ENCODE measurements at places on chromosomes 2 and 18.

- no peak for DNase-seq
Measured at GRCh38 chr18:75407468-75408437, 19.8 kb downstream of the SMIM21 start.

GRCh38 chr2:156321243-156321904 lies 11.1 kb downstream of the NR4A2 start:
- no peak for DNase-seq

DNA sequence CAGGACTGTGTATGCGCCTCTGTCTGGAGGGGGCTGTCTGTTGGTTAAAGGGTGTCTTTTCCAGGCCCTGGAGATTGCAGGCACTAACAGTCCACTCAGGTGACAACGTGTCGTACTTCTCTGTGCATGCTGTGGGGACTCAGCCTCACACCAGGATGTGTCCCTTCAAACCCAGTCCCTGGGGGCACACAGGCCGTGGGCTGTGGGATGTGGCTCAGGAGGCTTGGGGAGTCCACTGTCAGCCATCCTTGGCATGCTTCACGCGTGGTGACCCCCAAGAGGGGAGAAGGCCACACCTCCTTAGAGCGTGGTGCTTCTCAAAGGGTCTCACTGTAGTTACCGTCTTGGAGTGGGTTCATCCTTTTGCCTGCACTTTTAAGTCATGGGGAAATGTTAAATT lies 127.8 kb downstream of the KLHL29 start:
- DNase-seq = no peak

DNA sequence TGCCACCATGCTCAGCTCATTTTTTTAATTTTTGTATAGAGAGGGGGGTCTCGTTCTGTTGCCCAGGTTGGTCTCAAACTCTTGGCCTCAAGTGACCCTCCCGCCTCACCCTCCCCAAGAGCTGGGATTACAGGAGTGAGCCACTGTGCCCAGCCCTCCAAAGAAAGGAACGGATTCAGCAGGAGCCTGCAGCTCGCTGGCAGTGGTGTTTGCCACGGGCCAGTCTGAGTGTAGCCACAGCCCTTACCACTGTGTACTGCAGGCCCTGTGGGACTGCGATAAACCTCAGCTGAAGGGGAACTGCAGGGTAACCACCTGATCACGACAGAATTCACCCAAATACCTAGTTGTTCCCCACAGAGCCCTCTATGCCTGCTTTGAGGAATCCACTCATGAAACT lies 6.8 kb downstream of the COPS9 start:
- no peak for DNase-seq

DNA sequence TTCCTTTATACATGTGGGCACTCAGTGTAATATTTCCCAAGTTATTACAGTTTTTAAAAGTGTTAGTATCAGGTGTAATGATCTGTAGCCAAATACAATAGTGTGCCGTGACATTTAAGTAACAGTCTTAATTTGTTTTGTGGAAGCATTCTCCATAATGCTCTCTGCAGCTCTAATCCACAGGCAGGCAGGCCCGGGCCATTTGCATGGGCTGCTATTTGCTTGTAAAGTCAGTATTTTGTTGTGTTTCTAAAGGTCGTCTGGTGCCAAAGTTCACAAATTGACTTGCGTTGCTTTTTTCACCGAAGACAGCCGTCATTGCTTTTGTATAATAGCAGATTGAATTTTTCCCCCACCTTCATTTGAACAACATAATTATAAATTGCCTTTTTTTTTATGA lies 153.0 kb downstream of the GBX2 start:
- DNase-seq = no peak

- no peak for DNase-seq
Measured at GRCh38 chr18:9734189-9734588, 26.1 kb downstream of the RAB31 start.

DNA sequence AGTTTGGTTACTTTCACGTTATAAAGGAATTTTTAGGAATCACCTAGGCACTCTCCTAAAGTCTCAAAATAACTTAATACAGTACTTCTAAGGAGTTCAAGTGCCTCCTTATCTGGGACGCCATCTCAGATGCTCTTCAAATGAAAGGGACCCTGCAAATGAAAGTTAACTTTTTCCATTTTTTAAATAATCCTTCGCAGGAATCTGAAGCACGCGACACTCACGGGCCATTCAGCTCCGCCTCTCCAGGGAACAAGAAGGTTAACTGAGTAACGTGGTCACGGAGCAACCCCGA lies 537 bp upstream of the ZC3H15 start:
- no peak for DNase-seq

GRCh38 chr2:86800856-86801567 lies 10.3 kb upstream of the CD8A start:
- no peak for DNase-seq

- no peak for DNase-seq
Measured at GRCh38 chr2:191870744-191871143, 23.9 kb upstream of the CAVIN2 start.

DNA sequence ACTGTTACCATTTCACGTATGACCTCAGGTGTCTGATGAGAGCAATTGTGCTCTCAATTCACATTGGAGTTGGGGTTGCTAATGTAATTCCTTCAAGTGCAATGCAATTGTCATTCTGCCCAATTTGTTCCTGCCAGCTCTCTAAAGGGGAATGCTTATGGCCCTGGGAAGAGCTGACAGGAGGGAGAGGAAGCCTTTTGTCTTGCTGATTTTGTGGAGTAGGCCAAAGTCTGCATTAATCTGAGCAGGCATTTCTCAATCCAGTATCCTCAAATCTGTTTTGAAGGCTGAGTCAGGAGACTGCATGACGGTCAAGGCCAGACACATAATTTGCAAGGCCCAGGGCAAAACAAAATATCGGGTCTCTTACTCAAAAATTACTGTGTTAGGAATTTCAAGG lies 326.4 kb upstream of the SPHKAP start:
- no peak for DNase-seq

DNA sequence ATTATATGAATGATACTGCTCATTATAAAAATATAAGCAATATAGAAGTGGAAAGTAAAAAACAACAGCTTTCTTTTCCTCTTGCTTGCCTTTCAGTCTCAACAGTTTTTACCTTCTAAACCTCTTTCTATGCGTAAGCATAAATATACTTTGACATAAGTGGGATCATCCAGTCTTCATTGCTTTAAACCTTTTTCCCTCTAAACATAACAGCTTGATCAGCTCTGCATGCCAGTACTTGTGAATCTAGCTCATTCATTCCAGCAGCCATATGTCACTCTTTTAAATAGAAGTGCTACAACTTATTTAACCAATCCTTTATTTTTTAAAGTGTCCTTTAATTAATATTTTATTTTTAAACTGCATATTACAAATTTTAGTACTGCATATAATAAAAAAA lies 88.1 kb downstream of the TTC27 start:
- no peak for DNase-seq

- no peak for DNase-seq
Measured at GRCh38 chr2:45319683-45320455, 291.2 kb downstream of the SRBD1 start.

- no peak for DNase-seq
Measured at GRCh38 chr2:238551091-238551490, 124.4 kb downstream of the ASB1 start.

- DNase-seq = no peak
Measured at GRCh38 chr2:36695746-36696415, 626 bp upstream of the VIT start.

DNA sequence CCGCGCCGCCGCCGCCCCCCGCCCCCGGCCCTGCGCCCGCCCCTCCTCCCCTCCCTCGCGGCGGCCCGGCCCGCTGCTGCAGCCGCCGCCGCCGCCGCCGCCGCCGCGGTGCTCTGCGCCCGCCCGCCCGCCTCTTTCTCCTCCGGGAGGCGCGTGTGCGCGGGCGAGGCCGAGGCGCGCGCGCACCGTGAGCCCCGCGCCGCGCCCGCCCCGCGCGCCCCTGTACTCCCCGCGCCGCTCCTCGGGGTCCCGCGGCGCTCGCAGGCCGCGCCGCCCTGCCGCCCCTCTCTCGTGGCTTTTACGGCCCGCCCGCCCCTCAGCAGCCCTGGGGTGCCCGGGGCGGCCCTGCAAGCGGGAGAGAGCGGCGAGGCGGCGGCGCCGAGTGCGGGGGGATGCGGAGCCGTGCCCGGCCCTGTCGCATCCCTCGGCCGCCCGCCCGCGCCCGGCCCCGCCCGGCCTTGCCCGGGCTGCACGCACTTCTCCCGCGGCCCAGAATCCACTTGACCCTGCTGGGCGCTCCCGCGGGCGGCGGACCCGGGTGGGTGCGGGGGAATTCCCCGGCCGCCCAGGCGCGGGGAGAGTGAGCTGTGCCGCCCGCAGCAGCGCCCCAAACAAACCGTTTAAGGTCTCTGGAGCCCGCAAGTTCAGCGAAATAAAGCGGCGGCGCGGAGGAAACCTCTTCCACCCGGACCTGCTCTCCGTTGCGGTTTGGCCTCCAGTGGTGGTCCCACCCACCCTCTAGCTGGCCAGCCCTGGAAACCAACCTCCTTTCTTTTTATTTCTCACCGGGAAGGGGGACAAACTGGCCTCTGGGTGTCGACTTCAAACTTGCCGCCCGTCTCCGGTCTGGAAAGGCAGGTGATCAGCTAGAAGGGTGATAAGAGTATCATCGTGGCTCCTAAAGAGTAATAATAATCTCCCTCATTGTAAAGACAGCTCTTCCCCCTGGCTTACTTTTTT lies 37.4 kb downstream of the AFF3 start:
- no peak for DNase-seq

GRCh38 chr18:77765468-77765867 lies 515.8 kb downstream of the GALR1 start:
- DNase-seq = peak; percentile 44

- no peak for DNase-seq
Measured at GRCh38 chr2:233917116-233917515, at the start of gene TRPM8. TRPM8 (plus strand) TSS chr2:233917373; CDS start chr2:233926538, 9,165 bp downstream.

DNA sequence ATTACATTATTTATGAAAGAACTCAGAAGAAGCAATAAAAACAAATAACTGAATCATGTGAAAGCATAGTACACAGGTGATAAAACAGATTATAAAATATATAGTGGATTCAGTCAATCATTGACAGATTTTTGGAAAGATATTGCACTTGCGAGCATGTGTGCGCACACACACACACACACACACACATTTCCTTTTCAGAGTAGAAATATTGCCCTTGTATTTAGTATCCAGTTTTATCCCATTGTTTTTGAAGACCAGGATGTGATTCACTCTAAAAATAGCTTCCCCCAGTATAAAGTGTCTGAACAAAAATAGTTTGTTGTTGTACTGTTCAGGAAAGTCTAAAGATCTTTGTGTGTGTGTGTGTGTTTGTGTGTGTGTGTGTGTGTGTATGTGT lies 145.5 kb downstream of the CALCRL start:
- DNase-seq = no peak

- no peak for DNase-seq
Measured at GRCh38 chr2:105073591-105073990, 35.7 kb downstream of the MRPS9 start.

DNA sequence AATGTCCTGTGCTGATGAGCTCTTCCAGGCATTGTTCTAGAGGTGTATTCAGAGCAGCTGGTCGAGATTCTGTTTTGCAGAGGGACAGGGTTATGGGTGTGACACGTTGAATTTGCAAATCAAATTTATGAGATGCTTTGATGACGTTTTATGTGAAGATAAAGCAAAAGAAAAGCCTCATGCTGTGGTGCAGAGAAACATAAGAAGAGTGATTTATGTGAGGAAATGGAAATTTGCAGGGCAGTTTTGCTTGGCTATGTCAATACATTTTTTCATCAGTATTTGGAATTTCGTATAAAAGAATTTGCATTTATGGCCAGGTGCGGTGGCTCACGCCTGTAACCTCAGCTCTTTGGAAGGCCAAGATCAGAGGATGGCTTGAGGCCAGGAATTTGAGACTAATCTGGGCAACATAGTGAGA lies 36.4 kb downstream of the TSN start:
- no peak for DNase-seq

DNA sequence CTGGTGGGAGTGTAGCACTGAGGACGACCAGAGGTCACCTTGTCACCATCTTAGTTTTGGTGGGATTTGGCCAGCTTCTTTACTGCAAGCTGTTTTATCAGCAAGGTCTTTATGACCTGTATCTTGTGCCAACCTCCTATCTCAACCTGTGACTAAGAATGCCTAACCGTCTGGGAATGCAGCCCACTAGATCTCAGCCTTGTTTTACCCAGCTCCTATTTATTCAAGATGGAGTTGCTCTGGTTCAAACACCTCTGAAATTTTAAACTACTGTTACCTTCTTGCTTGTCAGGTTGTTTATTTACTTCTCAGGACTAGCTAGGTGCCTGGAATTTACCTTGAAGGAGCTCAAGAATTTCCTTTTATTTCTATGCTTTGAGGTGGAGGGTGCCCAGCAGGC lies 9.5 kb upstream of the KCNG3 start:
- DNase-seq = no peak

GRCh38 chr2:24731040-24731439 lies 62.2 kb downstream of the PTRHD1 start:
- no peak for DNase-seq

GRCh38 chr18:2847317-2848246 lies 776 bp downstream of the EMILIN2 start:
- DNase-seq = no peak

- no peak for DNase-seq
Measured at GRCh38 chr2:158618891-158619490, 162.2 kb downstream of the PKP4 start.

GRCh38 chr18:74477771-74478170 lies 18.4 kb upstream of the CNDP2 start:
- DNase-seq = no peak

- DNase-seq = no peak
Measured at GRCh38 chr2:200042944-200043343, 87.6 kb downstream of the MAIP1 start.

- DNase-seq = no peak
Measured at GRCh38 chr18:56532176-56532840, 106.1 kb downstream of the TXNL1 start.

DNA sequence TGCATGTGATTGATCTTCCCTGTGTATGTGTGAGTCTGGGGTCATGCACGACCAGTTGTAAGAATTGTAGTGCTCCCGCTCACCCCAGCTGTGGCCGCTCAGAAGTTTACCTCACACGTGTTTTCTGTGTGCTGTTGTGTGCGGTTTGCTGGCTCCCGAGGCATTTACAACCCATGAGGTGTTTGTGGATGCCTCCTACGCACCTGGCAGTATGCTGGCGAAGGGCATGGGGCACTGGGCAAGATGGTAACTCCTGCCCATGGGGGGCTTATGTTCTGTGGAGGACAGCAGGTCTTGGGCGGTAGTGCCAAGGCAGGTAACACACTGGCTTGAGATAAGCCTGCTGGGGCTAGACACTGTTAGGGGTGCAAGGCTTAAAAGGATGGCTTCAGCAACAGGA lies 102.6 kb upstream of the HS6ST1 start:
- no peak for DNase-seq
